ENCODE measurements at places on chromosomes 1 and 21. TPM values are rescaled to one million over a fixed set of nuclear protein-coding genes. Genes with fewer than 3 reads are reported as not detected.

AGTRAP gene
- polyA plus RNA-seq, result 22.2 TPM

KCNJ6 gene
- 1.1 TPM for polyA plus RNA-seq

LCE1E gene
- not detected for polyA plus RNA-seq

SFPQ gene
- polyA plus RNA-seq, result 317 TPM

ADAM30 gene
- not detected for polyA plus RNA-seq

IL12RB2 gene
- polyA plus RNA-seq, result 1.8 TPM
